ENCODE measurements at places on chromosomes 1 and 21.

DNA sequence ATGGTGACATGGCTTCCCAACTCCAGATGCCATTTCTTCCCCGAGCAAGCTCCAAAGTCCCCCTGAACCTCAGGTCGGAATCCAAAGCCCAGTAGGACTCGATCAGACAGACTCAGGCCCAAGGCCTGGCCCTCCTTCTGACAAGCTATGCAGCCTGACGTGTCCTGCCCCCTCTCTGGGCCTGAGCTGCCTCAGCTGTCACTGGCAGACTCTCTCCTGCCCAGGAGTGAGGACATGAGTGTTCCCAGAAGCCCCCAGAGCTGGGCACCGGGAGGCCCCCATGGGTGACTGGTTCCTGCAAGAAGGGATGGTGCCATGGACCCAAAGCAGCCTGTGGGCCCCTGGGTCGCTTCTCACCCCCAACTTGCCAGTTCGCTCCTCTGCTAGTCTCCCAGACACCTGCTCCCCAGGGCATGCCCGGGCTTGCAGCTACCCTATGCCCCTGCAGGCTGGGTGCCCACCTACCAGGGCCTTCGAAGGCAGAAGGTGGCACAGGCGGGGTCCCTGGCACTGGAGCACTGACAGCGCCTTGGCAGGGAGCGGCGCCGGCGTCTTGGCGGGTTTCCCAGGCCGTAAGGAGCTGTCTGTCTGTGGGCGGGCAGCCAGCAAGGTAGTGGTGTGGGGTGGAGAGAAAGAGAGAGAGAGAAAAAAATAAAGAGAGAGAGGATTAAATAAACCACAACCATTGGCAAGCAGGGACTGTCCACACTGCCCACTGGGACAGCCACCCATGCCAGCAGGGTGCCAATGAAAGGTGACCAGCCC lies 2.3 kb downstream of the EDN2 start:
- DNase-seq, result no peak

DNA sequence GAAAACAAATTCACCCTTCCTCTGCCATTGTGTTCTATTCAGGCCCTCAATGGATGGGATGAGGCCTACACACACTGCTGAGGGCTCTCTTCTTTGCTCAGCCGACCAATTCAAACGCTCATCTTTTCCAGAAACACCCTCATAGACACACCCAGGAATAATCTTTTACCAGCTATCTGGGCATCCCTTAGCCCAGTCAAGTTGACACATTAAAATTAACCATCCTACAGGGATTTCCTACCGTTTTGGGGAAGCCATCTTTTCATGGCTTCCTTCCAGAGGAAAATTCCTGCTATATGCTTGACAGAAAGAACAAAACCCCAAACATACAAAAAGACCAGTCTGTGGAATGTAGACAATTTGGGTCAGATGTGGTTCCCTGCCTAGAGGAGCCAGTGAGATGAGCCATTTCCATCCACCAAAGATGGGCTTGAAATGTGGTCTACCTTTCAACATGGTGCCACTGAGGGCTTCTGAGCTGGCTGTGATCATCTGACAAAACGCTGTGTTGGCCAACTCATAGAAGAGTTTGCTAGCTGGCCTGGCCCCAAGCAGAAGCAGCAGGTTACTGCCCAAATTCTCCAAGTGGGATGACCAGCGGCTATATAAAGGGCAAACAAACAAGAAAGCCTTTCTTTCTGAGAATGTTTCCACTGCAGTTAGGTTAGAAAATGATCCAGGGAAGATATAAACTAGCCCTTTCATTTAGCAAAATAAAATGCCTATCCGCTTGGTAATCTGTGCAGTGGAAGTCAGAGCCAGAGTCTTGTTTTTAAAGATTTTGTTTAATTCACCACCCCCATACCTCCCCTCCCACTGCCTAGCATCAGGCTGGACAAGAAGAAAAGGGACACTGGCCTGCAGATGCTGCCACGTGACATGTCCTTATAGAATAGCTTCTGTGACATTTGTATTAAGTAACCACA lies 69.1 kb upstream of the MRPS6 start:
- no peak for DNase-seq

GRCh38 chr1:68223687-68224086 lies 8.6 kb downstream of the WLS start:
- DNase-seq, result no peak

DNA sequence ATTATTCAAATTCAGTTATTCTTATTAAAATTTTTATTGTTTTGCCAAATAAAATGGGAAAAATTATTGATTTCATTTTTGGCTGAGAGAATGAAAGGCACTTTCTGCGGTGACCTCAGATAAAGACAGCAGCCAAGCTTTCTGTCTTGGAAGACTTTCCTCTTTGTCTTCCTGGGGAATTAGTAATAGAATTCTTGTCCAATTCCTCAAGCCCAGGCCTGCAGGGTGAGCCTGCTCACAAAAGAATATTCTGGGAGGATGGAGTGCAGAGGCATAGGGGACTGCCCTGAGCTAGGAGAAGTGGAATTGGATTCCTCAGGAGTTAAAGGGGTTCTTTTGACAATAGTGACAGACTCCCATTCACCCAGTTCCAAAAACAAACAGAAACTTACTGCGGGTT lies 614.5 kb upstream of the ADGRL2 start:
- DNase-seq, result no peak

DNA sequence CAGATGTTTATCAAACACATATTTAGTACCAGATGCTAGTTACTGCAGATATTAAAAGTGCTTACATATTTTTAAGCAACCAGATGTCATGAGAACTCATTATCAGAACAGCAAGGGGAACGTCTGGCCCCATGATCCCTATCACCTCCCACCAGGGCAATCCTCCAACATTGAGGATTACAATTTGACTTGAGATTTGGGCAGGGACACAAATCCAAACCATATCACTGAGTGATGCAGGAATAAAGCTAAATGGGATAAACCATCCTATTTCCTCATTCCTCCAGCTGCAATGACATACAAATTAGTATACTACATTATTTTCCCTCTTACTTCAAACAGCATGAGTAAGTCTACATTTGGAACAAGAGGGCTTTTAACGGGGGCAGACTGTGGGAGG lies 3.1 kb upstream of the KCNK2 start:
- no peak for DNase-seq

- DNase-seq, result no peak
Measured at GRCh38 chr1:8465013-8465412, 147.1 kb downstream of the SLC45A1 start.
